ENCODE measurements at places on chromosomes 4 and X.

DNA sequence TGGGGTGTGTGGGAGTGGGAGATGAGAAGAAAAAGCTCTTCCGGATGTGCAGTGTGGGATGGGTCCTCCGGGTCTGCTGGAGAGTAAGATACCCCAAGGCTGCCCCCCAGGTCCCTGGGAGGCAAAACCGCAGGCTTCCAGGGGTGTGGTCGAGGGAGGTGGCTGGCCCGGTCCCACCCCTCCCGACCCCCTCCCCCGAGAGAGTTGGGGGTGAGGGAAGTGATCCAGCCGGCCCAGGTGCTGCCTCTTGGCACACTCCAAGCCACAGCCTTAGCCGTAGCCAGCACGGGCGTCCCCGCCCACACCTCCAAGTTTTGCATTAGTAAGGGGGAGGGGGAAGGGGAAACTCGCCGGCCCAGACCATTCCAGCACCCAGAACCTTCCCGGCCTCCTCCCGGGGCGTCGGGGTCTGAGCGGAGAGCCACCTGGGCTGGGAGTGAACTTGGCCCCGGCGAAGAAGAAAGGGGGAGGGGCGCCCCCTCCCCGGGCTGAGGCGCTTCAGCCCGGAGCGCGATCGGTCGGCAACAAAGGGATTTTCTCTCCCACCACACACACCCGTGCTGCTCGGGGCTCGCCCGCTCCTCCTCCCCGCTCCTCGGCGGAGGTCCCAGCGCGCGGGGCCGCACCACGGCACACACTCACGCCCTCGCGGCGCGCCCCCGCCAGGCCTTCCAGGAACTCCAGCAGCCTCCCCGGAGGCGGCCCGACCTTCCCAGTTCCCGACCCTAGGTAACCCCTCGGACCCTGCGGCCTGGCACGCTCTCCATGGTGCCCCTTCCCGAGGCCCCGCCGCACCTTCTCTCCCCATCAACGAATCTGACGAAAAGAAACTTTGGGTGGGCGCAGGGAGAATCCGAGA is 14.4 kb downstream of the BCOR start:
- no peak for DNase-seq

DNA sequence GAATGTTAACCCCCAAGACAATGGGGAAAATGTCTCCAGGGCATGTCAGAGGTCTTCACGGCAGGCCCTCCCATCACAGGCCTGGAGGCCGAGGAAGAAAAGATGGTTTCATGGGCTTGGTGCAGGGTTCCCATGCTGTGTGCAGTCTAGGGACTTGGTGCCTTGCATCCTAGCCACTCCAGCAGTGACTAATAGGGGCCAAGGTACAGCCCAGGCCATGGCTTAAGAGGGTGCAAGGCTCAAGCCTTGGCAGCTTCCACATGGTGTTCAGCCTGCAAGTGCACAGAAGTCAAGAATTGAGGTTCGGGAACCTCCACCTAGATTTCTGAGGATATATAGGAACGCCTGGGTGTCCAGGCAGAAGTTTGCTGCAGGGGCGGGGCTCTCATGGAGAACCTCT is 50.6 kb downstream of the BMP3 start:
- no peak for DNase-seq

DNA sequence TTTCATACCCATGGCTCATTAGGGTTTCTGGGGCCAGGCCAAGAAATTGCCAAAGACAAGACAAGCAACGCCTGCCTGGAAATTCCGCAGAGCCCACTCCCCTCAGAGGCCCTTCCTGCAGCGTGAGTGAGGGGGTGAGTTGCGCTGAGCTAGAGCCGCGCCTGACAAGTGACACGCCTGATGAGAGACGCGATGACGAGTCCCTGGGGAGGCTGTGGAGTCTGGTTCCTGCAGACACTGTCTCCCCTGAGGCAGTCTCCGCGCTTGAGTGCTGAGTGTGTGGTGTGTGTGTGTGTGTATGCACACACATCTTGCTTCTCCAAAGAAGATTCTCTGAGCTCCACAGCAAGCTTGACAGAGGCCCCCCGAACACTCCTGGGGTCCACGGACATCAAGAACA is 269.8 kb downstream of the BCOR start:
- DNase-seq, result no peak

- peak; percentile 24 for DNase-seq
These were observed 26.1 kb downstream of the RBM46 start for GRCh38 chr4:154807042-154807630.

- no peak for DNase-seq
These were observed 1624.8 kb upstream of the TENM3 start for GRCh38 chr4:180618396-180618795.

DNA sequence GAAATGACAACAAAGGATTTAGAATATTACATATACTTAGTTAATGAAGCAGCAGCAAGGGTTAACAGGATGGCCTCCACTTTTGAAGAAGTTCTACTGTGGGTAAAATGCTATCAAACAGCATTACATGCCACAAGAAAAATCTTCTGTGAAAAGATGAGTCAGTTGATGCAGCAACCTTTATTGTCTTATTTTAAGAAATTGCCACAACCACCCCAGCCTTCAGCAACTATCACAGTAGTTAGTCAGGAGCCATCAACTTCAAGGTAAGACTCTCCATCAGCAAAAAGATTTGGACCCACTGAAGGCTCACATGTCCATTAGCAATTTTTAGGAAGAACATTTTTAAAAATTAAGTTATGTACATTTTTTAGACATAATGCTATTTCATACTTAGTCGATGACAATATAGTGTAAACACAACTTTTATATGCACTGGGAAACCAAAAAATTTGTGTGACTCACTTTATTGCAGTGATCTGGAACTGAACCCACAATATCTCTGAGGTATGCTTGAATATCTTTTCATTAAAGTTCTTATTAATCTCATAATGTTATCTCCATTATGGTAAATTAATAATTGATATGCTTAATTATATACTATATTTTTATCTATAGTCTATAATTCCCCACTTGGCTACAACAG is 81.2 kb downstream of the SPCS3 start:
- no peak for DNase-seq

- no peak for DNase-seq
These were observed 40.5 kb downstream of the RBPJ start for GRCh38 chr4:26361297-26361696.

DNA sequence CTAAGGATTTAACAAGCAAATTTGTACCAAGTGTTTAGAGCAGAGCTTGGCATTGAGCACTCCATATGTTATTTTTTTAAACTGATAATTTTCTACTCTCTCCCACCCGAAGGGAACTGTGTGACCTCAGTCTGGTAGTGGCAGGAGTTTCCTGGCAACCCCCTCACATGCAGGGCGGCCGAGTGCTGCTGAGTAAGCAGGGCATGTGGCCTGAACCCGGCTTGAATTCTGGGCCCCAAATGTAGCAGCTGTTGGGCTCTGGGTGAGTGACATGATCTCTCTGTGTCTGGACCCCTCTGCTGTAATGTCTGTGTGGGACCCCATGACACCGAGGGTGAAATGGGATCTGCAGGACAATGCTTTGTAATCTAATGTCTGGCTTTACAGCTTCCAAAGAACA is 13.6 kb upstream of the C4orf50 start:
- peak; percentile 51 for DNase-seq

GRCh38 chr4:5661237-5661636 is 47.1 kb downstream of the EVC2 start:
- DNase-seq, result no peak

DNA sequence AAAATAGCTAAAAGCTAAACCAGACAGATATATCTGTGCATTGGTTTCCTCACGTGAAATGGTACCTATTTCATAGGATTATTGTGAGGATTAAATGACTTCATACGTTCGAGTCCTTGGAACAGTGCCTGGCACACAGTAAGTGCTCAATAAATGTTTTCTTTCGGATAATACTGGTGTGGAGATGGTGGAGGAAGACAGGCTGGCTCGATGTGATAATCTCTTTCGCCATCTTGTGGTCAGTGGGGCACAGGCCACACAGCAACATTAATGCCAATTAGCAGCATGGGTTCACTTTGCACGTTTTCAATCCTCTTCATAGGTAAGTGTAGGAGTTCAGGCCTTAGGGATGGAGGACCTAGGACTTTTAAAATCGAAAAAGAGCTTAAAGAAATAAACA is 9.3 kb downstream of the PAGE4 start:
- DNase-seq, result peak; percentile 52

DNA sequence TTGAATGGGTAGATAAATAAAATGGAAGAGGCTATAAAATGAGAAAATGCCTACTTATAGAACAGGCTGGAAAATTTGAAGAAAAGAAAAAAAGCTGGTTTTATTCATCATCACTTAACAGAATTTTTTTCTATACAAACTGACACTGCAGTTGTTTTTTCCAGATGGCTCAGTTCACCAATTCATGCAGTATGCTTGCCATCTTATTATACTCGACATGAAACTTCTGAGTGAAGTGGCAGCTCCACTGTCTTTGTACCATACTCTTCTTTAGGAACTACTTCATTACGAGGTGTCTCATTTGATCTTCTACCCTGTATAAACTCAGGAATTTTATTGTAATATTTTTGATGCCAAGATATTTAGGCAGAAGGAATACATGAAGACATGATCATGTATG is 153.0 kb downstream of the KDM6A start:
- DNase-seq, result no peak

GRCh38 chr4:153269218-153269990 is 65.2 kb downstream of the TRIM2 start:
- no peak for DNase-seq

- no peak for DNase-seq
These were observed 641.4 kb downstream of the ZNF674 start for GRCh38 chrX:45903781-45904201.

- no peak for DNase-seq
These were observed 17.6 kb upstream of the LCORL start for GRCh38 chr4:18039113-18039512.

GRCh38 chr4:53012738-53013137 is 150.6 kb downstream of the RASL11B start:
- DNase-seq, result peak; percentile 27

DNA sequence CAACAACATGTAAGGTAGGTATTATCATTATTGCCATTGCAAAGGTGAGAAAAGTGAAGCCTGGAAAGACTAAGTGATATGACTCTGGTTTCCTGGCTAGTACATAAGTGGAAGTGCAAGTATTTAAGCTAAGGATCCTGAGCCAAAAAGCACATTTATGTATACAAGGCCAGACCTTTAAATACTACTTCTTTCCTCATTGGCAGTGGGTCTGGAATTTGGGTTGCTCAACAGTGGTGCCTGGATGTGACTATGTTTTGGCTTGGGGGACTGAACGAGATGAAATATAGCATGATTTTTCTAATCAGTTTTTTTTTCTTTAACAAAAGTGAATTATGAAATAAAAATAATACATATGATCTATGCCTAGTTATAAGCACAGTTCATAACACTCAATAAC is 7.4 kb upstream of the FGF13 start:
- no peak for DNase-seq

GRCh38 chrX:44020693-44021092 is 47.5 kb upstream of the NDP start:
- DNase-seq, result no peak

GRCh38 chrX:96425200-96425599 is 259.4 kb upstream of the DIAPH2 start:
- DNase-seq, result no peak

DNA sequence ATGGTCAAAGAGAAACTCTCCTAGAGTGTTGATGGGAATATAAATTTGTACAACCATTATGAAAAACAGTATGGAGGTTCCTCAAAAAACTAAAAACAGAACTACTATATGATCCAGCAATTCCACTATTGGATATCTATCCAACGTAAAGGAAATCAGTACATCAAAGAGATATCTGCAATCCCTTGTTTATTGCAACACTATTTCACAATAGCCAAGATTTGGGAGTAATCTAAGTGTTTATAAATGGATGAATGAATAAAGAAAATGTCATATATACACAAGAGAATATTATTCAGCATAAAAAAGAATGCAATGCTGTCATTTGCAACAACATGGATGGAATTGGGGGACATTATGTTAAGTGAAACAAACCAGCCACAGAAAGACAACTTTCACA is 1118.1 kb upstream of the PRKX start:
- DNase-seq, result no peak

DNA sequence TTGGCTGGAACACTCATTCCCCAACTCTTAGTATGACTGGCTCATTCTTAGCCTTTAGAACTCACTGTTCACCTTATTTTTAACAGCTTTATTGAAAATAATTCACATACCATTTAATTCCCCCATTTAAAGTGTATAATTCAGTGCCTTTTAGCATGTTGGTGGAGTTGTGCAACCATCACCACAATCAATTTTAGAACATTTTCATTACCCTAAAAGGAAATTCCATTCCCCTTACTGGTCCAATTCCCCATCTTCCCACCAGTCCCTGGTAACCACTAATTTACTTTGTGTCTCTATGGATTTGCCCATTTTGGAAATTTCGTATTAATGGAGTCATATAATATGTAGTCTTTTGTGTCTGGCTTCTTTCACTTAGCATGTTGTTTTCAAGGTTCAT is 19.7 kb downstream of the NHSL2 start:
- DNase-seq, result no peak

DNA sequence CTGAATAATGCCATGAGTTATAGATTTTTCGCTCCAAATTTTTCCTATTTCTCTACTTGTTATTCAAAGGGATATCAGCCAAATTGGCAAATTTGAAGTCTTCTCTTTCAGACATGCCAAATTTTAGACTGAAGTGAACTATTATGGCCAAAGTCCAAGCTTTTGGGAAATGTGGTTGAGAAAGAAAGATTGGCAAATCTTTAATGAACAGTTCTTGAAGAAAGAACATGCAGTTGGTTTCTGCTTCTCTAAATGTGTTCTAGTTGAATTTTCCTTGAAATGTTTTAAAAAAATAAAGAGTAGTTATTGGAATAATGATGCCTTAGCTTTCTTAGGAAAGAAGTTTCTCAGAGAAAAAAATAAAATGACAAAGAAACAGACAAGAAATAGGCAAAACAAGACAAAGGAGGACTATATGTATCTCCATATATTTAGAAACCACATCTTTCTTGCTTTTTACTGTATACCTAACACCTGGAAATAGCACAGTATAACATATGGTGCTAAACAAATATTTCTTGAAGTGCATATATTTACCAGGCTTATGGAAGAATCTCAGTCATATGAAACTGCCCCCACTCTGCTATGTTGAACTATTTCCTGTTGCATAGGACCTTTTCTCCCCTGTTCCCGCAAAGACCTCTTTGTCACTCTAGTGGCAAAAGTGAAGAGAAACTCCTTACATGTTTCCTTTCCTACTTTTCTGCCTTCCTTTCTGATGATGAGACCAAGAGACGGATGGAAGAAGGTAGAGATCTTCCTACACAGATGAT is 250.0 kb downstream of the ARHGAP24 start:
- no peak for DNase-seq

GRCh38 chrX:123961268-123962005 is at the start of gene STAG2:
Gene STAG2, plus strand, starts transcription at chrX:123961706. Its CDS starts 60,922 bp downstream, at chrX:124022628.
- DNase-seq, result peak; percentile 66

- no peak for DNase-seq
These were observed 102.0 kb upstream of the ZNF827 start for GRCh38 chr4:146040623-146041022.

GRCh38 chrX:152899874-152900719 is 2.2 kb downstream of the ZNF185 start:
- DNase-seq, result no peak

DNA sequence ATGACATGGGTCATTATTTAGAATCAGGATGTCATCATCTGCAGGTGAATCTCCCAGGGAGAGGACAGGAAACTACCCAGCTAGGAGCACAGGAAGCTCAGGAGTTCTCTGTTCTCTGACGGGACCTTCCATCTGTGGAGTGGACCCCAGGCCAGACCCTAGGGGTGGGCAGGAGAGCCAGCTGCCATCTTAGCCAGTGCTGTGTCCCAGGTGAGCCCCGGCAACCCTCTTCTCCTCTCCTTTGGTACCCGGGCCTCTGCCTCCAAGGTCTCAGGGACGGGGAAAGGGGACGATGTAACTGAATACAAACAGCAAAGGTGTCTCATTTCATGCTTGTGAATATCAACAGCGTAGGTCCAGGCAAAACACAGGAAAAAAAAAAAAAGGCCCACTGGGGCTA is 48.5 kb downstream of the C4orf50 start:
- no peak for DNase-seq
